ENCODE measurements at places on chromosomes 6 and 20.

- no peak for DNase-seq
Observed at GRCh38 chr6:134539865-134540323, 222.0 kb upstream of the SGK1 start.

DNA sequence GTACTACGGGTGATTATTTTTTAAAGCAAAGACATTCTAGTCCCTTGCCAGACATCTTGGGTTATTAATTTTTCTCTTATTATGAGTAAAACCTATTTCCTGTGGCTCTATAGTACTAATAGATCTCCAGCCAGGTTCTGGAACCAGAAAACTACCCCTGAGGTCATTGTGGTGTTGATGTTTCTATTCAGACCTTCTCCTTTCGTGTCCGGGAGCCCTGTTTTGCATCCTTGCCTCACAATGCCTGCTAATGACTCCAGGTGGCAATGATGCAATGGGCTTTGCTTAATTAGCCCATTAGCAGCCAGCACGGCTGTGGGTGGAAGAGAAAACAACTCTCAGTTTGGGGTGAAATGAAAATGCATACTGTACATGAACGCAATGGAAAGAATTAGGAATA is 62.9 kb upstream of the ARG1 start:
- DNase-seq: no peak

GRCh38 chr20:11296221-11296620 is 621.5 kb upstream of the BTBD3 start:
- no peak for DNase-seq

GRCh38 chr6:22766979-22767378 is 197.6 kb downstream of the HDGFL1 start:
- DNase-seq: no peak
